ENCODE measurements at places on chromosomes 2 and 18. TPM values are rescaled to one million over a fixed set of nuclear protein-coding genes. Genes with fewer than 3 reads are reported as not detected.
A peak's percentile ranks its signal among the peaks of the same experiment; 100 is the strongest.

Gene RMDN2
- total RNA-seq = 2.4 TPM

Gene GDF7
- not detected for total RNA-seq

DNA sequence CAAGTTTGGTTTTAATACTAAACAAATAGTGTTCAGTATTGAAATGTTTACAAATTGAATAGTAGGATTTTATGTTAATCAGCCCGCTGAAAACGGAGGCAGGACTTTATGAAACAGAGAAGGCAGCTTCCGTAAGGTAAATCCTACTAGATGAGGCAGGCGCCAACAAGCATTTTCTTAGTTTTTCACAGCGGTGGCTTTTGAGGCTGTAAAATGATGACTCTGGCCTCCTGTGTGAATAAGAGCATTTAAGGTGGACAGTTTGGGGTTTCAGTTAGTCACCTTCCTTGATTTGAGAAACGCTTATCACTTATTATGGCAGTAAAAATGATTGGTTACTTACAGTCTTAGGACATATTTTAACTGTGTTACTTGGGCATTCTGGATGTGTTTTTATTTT, 212.9 kb downstream of the PTGR3 start:
- peaks cover 9% of the 10 kb centered on the region for H3K4me1 ChIP-seq
- no peak overlapping the region for H3K27ac ChIP-seq
- no peaks in the 10 kb centered on the region for H3K36me3 ChIP-seq
- H3K27me3 ChIP-seq = no peaks in the 10 kb centered on the region
- no peak for DNase-seq
- no peak overlapping the region for H3K4me3 ChIP-seq

GRCh38 chr2:205361272-205361671, 321.0 kb upstream of the NRP2 start:
- no peaks in the 10 kb centered on the region for H3K36me3 ChIP-seq
- no peak overlapping the region for H3K27ac ChIP-seq
- H3K4me1 ChIP-seq = peaks cover 17% of the 10 kb centered on the region
- peak; percentile 68 for DNase-seq

DNA sequence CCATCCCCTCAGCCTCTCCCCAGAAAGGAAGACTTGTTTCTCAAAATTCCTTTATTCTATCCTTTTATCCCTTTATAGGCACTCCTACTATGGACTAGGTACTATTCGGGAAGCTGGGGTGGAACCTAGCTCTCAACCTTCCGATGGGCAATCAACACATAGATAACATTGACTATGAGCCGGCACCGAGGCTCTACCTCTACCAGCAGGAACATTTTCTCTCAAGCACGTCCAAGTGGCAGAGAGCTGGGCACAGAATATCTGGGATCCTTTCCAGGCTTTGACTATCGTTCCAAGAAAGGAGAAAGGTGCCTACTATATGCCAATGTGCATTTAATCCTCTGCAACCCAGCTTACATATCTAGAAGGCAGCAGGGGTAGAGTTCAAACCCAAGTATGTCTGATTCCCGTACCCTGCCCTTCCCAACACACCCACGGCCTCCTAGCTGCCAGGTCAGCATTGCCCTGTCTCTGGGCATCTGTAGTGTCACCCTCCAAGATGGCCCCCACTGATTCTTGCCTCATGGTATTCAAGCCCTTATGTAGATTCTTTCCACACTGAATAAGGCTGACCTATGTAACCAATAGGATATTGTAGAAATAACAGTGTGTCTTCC, 28.3 kb downstream of the TNS1 start:
- DNase-seq = no peak
- peaks cover 94% of the 10 kb centered on the region for H3K27me3 ChIP-seq
- H3K4me1 ChIP-seq = no peaks in the 10 kb centered on the region
- no peaks in the 10 kb centered on the region for H3K36me3 ChIP-seq

GRCh38 chr18:51279367-51279984, 82.0 kb upstream of the MEX3C start:
- no peak overlapping the region for H3K27ac ChIP-seq
- DNase-seq = no peak
- H3K36me3 ChIP-seq = no peaks in the 10 kb centered on the region
- H3K4me3 ChIP-seq = no peak overlapping the region

DNA sequence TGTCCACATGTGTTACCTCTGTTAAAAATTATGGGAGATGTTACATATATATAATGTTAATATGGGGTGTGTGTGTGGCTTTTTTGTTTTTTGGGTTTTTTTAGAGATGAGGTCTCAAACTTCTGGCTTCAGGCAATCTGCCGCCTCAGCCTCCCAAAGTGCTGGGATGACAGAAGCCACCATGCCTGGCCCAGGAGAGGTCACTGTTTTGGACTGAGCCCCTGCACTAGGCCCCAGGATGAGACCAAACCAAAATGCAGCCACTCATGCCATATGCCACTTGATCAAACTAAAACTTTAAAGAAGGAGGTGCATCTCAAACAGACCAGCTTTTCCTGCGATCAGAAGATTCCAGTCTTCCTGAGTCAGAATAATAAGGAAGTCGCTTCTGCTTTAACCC, 2.5 kb downstream of the ADI1 start:
- no peaks in the 10 kb centered on the region for H3K27me3 ChIP-seq
- H3K4me1 ChIP-seq = peaks cover 24% of the 10 kb centered on the region
- H3K36me3 ChIP-seq = peaks cover 30% of the 10 kb centered on the region
- no peak for DNase-seq
- no peak overlapping the region for H3K27ac ChIP-seq

Measured in PC-3 (cell line).